ENCODE measurements at places on chromosomes 3 and 15.

- peak; percentile 73 for DNase-seq
Measured at GRCh38 chr3:141243271-141243707, 11.7 kb downstream of the PXYLP1 start.

- no peak for DNase-seq
Measured at GRCh38 chr15:25682340-25682739, 180.8 kb downstream of the ATP10A start.

- DNase-seq: no peak
Measured at GRCh38 chr3:16319723-16320122, 54.7 kb downstream of the OXNAD1 start.

GRCh38 chr3:39196671-39197356, 4.4 kb upstream of the XIRP1 start:
- DNase-seq: no peak

Measured in CD8-positive, alpha-beta T cell (primary cell).